ENCODE measurements at places on chromosomes 4 and X.

- DNase-seq: no peak
These were observed 30.6 kb downstream of the SETD7 start for GRCh38 chr4:139525414-139525813.

- DNase-seq: no peak
These were observed 834.6 kb upstream of the AMOT start for GRCh38 chrX:113675278-113675677.

GRCh38 chr4:174521800-174522182, 497 bp downstream of the HPGD start:
- DNase-seq: no peak

DNA sequence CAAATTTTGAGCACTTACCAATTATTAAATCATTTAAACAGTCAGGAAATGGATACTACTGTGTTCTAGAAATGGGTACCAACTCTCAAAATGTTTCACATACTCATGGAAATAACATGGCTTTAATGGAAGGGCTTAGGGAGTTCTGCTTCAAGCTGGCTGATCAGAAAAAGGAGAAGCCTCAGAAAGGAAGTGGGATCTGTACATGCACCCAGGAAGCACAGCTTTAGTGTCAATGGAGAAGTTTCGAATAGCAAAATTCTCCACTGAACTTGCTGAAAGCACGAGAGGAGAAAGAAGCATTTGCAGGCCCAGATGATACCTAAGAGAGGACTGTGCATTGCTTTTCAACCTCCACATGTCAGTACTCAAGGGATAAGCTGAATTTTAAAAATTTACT, 11.1 kb upstream of the HS3ST1 start:
- DNase-seq: no peak

- no peak for DNase-seq
These were observed 47.3 kb downstream of the ARHGAP24 start for GRCh38 chr4:85522277-85522676.

DNA sequence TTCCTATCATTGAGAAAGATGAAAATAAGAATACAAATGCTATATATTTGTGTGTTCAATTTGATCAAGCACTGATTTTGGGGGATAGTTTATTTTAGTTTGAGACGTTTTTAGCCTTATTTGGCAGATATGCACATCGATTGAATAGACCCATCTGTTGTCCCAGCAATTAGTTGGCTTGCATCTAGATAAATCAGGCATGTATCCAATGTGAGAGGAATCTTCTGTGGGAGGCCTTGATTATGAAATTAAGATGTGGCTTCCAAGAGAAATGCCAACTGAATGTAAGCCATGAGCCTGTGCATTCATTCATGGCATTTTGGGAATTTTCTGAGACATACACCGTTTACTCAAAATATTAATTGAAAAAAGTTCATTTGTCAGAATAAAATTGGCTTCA, 623.1 kb downstream of the TECRL start:
- no peak for DNase-seq

- DNase-seq: no peak
These were observed 38.6 kb downstream of the ING2 start for GRCh38 chr4:183543435-183543834.

DNA sequence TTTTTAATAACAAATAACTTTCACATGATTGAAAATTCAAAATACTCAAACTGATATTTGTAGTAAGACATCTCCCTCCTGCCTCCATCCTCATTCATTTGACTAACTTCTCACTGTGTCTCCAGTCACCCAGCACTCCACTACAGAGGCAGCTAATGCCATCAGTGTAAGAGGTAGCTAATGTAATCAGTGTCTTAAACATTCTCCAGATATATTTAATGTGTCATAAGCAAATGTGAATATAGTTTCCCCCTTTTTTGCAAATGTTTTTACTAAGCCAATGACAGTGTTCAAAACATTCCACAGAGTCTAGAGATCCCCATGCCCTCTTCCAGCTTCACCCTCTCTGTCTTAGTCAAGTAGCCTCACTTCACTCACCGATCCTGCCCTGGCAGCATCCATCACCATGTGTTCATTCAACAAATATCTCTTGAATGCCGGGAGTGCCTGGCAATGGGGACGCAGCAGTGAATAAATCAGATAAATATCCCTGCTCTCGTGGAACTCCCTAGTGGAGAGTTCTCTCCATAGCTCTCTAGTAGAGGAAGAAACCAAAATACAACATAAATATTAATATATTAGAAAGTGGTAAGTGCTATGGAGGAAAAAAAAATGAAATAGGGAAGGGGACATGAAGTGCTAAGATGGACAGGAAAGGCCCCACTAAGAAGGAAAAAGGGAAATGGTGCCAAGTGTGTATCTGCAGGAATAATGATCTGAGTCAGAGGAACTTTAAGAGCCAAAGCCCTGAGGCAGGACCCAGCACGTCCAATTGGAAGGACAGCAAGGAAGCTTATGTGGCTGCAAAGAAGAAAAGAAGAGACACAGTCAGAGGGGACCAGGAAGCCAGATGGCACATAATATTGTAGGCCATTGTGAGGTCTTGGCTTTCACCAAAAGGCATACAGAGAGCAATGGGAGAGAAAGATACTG, 18.7 kb downstream of the SCFD2 start:
- no peak for DNase-seq

GRCh38 chrX:18537524-18537923, 112.1 kb downstream of the CDKL5 start:
- DNase-seq: no peak

GRCh38 chrX:84044051-84044450, 143.9 kb downstream of the RPS6KA6 start:
- no peak for DNase-seq

- DNase-seq: no peak
These were observed 93.6 kb upstream of the NAP1L5 start for GRCh38 chr4:88791274-88791673.

GRCh38 chrX:3263681-3264126, 82.7 kb downstream of the MXRA5 start:
- no peak for DNase-seq

All from stimulated activated CD4-positive, alpha-beta T cell treated with anti-CD3 and anti-CD28 coated beads, Interleukin-2, amount 100 ng/mL, for 48 hours (primary cell).